Mammary epithelial cell (primary cell): ENCODE measurements at places on chromosomes 2 and 18. TPM values are rescaled to one million over a fixed set of nuclear protein-coding genes. Genes with fewer than 3 reads are reported as not detected.
A peak's percentile ranks its signal among the peaks of the same experiment; 100 is the strongest.

GRCh38 chr18:42274488-42275137 lies 319.6 kb downstream of the PIK3C3 start:
- DNase-seq = peak; percentile 14

- no peak for DNase-seq
These were observed 63.0 kb downstream of the CABLES1 start for GRCh38 chr18:23198217-23198845.

DNA sequence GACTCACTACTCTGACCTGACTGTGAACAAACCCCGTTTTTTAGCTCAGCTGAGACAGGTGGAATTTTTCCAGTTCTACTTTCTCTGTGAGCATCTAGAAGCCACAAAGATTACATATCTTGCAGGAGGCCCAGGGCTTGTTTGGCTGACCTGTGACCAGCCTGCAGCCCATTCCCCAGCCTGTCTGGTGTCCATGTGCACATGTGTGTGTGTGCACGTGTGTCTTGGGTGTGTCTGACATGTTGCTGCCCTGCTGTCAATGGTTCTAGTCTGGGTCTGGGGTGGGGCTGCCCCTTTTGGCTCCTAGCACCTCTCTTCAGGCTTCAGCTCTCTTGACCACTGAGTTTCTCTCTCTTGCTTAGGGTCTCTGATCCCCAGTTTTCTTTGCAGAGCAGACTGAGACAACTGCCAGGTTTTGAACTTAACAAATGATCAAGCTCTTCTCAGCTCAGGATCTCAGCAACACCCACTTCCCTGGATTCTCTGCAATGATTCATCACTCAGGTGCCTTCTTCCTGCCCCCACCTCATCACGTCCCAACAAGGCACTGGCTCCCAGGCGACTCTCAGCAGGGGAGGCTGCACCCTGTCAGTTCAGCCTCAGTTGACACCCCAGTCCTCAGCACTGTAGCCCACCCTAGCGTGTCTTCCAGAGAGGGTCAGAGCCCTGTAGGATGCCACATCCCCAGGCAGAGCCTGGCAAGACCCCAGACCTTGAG lies 130.3 kb downstream of the CELF4 start:
- peak; percentile 33 for DNase-seq

GRCh38 chr2:54528311-54528955 lies 72.3 kb downstream of the SPTBN1 start:
- DNase-seq = no peak

- no peak for DNase-seq
These were observed 118.4 kb downstream of the MEIS1 start for GRCh38 chr2:66553370-66553769.

DNA sequence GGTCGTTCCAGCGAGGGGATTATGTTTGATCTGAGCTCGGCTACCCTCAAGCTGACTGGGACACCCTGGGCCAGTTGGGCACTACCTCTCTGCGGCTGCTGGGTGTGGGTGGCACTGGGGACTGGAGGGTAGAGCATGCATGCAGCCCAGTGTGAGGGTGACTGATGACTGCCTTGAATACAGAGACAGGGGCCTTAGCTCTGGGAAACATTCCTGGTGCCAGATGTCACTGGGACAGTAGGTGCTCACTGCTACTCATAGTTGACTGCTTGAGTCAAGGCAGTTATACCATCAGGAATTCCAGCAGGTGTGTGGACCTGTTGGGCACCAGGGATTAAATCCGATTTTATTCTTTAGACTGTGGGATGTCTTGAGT lies 33.6 kb upstream of the ATP6V1B1 start:
- no peak for DNase-seq

The CAVIN2 gene
- total RNA-seq = 3.2 and 9.4 TPM in 2 replicates
